ENCODE measurements at places on chromosomes 5 and 9.
A peak's percentile ranks its signal among the peaks of the same experiment; 100 is the strongest.

DNA sequence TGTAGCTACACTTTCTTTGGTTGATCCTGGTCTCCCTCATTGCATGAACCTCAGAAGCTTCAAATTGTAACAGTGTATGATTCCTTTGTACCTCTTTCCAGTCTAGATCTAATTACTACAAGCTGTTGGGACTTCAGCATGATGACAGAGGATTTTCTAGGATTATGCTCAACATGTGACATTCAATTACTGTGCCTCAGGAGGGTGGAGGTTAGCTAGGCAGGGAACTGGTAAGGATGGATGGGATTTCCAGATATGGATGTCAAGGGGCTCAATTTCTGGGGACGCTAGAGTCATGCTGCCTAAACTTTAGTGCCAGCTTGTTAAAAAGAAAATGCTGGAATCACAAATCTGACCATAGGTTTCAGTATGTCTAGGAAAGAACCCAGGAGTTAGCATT, 29.2 kb upstream of the GLRA1 start:
- no peak for DNase-seq

GRCh38 chr5:32780508-32780919, 69.4 kb downstream of the NPR3 start:
- no peak for DNase-seq

- DNase-seq = no peak
Measured at GRCh38 chr9:70979966-70980365, 141.5 kb downstream of the TRPM3 start.

GRCh38 chr5:8304341-8304740, 435.4 kb downstream of the MTRR start:
- no peak for DNase-seq

- DNase-seq = no peak
Measured at GRCh38 chr5:163916376-163916775, 411.0 kb downstream of the MAT2B start.

DNA sequence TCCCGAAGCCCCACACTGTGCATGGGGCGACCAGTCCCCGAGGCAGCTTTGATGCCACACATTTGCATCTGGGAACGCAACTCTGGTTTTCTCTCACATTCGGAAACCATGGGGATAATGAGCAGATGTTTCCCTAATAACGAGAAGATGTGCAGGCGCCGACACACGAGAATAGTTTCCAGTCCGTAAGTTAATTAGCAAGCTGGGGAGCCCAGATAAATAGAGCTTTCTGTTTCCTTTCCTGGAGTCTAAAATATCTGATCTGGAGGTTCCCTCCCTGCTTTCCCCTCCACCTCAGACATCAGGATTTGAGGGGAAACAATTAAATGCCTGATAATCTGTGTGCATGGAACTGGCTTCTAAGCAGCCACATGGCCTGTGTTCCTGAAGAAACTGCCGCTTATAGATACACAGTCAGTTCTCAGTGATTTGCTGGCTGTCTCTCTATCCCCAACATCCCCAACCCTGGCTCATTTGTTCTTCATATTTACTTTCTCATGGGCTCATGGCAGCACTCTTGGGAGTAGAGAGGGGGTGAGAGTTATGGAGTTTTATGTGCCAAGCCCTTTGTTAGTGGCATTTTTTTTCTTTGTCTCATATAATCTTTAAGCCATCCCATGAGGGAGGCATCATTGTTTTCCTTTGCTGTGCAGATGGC, 62.8 kb downstream of the PDZD2 start:
- DNase-seq = no peak

DNA sequence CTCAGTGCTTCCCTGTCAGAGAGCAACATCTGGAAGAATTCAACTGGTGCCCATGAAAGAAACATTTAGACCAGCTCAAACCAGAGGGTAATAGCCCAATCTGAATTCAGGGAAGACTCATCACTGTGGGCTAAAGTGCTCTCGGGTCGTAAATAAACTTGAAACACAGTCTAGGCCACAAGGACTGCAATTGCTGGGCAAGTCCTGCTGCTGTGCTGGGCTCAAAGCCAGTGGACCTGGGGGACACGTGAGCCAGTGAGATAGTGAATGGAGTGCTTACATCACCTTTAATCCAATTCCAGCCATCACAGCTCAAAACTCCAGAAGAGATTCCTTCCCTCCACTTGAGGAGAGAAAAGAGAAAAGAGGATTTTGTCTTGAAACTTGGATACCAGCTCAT, 78.1 kb upstream of the DAP start:
- DNase-seq = no peak

DNA sequence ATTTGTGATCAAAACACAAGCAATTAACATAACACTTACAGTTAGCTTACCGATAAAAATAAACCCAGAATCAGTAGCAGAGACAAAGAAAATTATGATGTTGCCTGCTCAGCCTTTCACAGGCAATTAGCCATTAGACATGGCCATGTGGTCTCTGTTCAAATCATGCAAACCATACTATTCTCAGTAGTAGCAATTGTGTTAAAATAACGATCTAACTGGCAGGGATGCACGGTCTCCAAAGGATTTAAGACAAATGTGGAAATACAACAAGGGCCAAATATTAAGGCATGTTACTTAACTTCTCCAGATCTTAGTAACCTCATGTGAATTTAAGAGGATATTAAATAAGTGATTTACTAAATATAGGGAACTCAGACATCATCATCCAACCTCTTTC, 59.5 kb downstream of the PTBP3 start:
- no peak for DNase-seq

DNA sequence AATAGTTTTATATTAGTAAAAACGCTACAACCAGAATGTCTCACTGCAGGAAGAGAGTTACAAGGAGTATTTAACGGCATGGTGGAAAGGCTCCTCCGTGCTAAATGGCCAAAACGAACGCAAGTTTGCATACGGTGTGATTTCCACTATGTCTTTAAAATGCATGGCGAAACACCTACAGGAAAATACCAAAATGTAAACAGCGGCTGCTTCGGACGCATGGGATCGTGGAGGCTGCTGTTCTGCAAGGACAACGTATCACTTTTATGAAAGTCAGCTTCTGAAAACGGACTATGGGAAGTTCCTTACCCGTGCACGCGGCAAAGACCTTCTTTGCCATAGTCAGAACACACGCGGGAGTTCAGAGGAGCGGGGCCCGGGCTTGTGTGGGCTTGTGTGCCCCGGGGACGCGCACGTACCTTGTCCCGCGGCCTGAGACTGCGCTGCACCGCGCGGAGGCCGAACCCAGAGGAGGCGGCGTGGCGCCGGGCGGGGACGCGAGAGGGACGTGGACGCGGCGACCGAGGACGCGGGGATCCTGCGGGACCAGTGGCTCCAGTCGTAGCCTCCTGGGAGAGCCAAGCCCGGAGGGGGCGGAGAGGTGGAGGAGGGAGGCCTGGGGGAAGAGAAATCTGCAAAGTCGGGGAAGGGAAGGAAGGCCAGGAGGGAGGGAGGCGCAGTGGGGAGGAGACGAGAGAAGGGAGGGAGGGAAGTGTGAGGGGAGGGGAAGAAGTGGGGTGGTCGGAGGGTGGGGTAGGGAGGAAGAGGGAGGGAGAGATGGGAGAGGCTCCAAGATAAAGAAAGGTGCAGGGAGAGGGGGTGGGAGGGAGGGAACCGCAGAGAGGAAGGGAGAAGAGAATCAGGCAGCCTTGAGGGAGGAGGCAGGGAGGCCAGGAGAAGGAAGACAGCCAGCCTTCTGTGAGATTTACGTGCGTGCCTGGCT, at the start of gene CMBL:
Gene CMBL (minus strand): TSS at position 697 of the 943 bp plus-strand sequence. CDS start 17,140 bp downstream, outside the sequence.
- peak; percentile 65 for DNase-seq

DNA sequence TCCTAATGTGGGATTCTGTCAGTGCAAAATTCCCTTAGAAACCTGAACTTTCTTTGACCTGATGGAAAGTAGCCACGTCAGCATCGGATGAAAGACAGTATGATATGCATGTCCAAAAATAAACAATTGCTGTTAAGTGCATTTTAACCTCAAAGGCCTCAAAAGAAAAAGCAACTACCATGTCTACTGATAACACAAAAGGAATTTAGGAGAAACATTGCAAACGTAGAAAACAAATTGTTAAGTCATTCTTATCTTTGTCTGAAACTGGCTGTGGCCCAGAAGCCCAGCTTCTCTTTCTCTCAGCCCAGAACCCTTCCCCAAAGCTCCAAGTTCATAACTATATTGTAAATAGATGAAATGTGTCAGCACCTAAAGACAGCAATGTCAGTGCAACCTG, 11.1 kb upstream of the LHFPL2 start:
- no peak for DNase-seq

DNA sequence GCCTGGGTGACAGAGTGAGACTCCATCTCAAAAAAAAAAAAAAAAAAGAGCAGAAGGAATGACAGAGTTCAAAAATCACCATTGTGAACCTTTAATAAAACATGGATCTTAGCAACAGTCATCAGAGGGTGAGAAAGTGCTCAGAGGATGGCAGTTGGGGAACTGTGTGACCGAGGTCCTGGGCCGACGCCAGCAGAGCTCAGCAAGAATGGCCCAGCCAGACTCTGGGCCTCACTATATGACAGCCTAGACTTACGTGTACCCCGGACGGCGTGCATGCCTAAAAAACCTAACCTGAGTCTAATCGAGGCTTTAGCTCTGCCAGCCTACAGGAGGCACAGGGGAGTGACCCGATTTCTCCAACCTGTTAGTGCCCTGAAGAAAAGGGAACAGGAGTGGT, 64.3 kb downstream of the MVB12B start:
- no peak for DNase-seq

- no peak for DNase-seq
Measured at GRCh38 chr5:80568251-80568650, 1.8 kb downstream of the ANKRD34B start.

- DNase-seq = no peak
Measured at GRCh38 chr5:151895660-151896030, 29.0 kb downstream of the GLRA1 start.

- no peak for DNase-seq
Measured at GRCh38 chr5:101385276-101385675, 482.2 kb upstream of the ST8SIA4 start.

DNA sequence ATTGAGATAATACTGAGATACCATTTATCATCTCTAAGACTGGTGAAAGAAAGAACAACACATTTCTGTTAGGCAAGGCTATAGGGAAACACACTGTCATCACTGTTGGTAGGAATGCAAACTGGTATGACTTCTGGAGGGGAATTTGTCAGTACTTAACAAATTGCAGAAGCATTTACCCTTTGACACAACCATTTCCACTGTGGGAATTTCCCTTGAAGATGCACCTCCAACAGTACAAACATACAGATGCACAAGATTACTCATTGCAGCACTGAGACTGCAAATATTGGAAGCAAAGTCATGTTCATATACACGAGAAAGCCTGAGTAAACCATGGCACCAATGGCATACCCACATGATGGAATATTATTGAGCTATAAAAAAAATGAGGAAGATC, 17.6 kb downstream of the GM2A start:
- DNase-seq = no peak
